ENCODE measurements at places on chromosomes 2 and 18. TPM values are rescaled to one million over a fixed set of nuclear protein-coding genes. Genes with fewer than 3 reads are reported as not detected.

DNA sequence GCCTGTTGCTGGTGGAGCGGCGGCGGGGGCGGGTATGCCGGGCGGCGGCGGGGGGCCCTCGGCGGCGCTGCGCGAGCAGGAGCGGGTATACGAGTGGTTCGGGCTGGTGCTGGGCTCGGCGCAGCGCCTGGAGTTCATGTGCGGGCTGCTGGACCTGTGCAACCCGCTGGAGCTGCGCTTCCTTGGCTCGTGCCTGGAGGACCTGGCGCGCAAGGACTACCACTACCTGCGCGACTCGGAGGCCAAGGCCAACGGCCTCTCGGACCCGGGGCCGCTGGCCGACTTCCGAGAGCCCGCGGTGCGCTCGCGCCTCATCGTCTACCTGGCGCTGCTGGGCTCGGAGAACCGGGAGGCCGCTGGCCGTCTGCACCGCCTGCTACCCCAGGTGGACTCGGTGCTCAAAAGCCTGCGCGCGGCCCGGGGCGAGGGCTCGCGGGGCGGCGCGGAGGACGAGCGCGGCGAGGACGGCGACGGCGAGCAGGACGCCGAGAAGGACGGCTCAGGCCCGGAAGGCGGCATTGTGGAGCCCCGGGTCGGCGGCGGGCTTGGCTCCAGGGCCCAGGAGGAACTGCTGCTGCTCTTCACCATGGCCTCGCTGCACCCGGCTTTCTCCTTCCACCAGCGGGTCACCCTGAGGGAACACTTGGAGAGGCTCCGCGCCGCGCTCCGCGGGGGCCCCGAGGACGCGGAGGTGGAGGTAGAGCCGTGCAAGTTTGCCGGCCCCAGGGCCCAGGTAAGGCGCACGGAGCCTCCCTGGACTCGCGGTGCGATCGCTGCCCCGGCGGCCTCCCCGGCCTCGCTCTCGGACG is 1.0 kb downstream of the ZCCHC2 start:
- H3K27me3 ChIP-seq, result no peaks in the 10 kb centered on the region
- H3K4me1 ChIP-seq, result peaks cover 33% of the 10 kb centered on the region

DNA sequence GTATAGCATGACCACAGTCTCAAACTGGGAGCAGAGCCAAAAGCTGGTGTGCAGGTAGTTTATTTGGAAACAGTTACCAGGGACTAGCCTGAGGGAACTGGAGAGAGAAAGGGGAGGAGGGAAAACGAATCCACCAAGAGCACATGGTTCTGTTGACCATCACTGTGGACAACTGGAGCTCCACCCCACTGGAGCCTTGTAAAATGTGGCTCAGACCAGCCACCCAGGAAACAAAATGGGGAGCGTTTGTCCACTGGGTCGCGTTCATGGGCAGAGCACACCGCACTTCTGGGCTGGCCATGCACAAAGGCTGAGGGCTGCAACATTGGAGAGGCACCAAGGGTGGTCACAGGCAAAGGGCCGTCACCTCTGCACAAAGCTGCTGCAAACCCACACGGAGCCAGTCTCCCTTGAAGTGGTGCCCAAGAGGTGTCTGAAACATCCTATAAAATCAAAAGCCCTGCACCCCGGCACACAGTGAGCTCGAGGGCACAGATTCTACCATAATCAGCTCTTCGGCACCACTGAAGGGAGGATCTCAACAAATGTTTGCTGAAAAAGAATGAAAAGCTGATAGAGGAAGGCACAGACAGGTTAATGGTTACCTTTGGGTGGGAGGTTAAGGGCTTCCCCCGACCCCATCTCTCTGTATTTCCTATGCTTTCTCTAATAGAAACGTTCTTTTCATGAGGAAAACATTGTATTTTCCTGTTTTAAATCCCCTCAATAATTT is 192.9 kb downstream of the INHBB start:
- H3K36me3 ChIP-seq, result no peaks in the 10 kb centered on the region
- H3K4me3 ChIP-seq, result no peak overlapping the region
- peaks cover 33% of the 10 kb centered on the region for H3K4me1 ChIP-seq
- DNase-seq, result no peak
- no peak overlapping the region for H3K27ac ChIP-seq

The SCYGR4 gene
- 7.2 TPM for total RNA-seq

The CFC1 gene
- total RNA-seq, result not detected

GRCh38 chr2:132414081-132414480 is 2.5 kb upstream of the GPR39 start:
- no peak for DNase-seq
- H3K27me3 ChIP-seq, result no peaks in the 10 kb centered on the region
- H3K4me1 ChIP-seq, result peaks cover 17% of the 10 kb centered on the region

The CELF4 gene
- not detected for total RNA-seq

- H3K4me1 ChIP-seq, result peaks cover 36% of the 10 kb centered on the region
- DNase-seq, result no peak
- peak overlapping the region; percentile 35 for H3K27ac ChIP-seq
- H3K27me3 ChIP-seq, result no peaks in the 10 kb centered on the region
- no peaks in the 10 kb centered on the region for H3K36me3 ChIP-seq
Observed at GRCh38 chr2:43174368-43174916, 52.0 kb downstream of the ZFP36L2 start.

- no peak for DNase-seq
- peak overlapping the region; percentile 89 for H3K27ac ChIP-seq
- no peaks in the 10 kb centered on the region for H3K27me3 ChIP-seq
- peaks cover 42% of the 10 kb centered on the region for H3K4me1 ChIP-seq
- peaks cover 11% of the 10 kb centered on the region for H3K36me3 ChIP-seq
Observed at GRCh38 chr2:74457129-74457548, 1.1 kb upstream of the WBP1 start.

- DNase-seq, result no peak
- H3K4me1 ChIP-seq, result no peaks in the 10 kb centered on the region
- no peaks in the 10 kb centered on the region for H3K36me3 ChIP-seq
- H3K27me3 ChIP-seq, result peaks cover 3% of the 10 kb centered on the region
- no peak overlapping the region for H3K27ac ChIP-seq
Observed at GRCh38 chr18:67217551-67218166, 298.9 kb downstream of the DSEL start.

Measured in suprapubic skin (tissue), 4 donors.